IMR-90 (cell line): ENCODE measurements at places on chromosomes 13 and 19. TPM values are rescaled to one million over a fixed set of nuclear protein-coding genes. Genes with fewer than 3 reads are reported as not detected.

The AP1M2 gene
- total RNA-seq: not detected in 2 replicates

DNA sequence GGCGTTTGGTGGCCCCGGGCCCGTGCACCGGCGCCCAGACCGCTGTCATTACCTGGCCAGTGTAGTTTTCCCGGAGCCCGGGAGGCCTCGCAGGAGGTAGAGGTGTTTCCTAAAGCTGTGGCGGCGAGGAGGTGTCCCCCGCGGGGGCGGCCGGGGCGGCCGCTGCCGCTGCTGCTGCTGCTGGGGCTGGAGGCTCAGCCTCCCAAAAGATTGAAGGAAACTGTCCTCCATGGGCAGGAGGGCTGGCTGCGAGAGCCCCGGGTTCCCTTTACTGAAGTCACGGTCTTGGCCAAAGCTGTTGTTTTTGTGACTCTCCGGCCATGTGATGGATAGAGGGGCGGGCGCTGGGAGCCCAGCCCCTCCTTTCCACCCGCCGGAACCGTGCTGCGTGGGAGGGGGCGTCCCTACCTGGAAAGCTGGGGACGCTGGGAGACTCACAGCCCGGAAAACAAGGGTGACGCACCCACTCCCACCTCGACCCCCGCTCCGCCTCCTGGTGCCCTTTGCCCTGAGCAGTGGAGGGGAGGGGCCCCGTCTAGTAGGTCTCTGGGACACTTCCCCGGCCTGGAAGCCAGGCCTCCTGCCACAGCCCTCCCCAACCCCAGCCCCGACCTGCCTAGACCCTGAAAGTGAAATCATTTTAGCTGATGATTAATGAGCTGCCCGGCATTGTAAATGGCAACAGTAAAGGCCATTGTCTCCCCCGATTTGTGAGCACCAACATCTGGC is at the start of gene N4BP2L1:
TSS of gene N4BP2L1 (minus strand) at position 279 of the 729 bp plus-strand sequence. CDS start at position 231, 48 bp downstream.
- no peak for DNase-seq
- H3K4me1 ChIP-seq: peaks cover 7% of the 10 kb centered on the region; the same call in 1 of the 2 replicates
- no peaks in the 10 kb centered on the region for H3K27me3 ChIP-seq
- H3K36me3 ChIP-seq: peaks cover 3% of the 10 kb centered on the region; the same call in 1 of the 2 replicates

DNA sequence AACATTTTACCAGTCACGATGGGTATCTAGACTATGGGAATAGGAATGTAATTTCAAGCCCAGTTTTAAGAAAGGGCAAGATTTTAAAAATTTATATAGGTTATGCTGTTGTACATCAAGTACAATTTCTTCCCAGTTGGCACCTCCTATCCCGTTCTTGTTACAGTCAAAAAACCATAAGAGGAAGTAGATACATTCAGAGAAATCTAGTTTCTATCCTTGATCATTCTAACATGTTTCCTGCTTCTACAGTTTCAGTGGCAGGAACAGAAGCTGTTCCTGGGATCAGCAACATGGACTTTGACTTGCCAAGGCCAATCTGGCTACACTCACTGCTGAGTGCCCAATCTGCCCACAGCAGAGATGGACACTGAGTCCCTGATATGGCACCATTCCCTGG is 14.7 kb upstream of the FPR3 start:
- H3K27ac ChIP-seq: no peak overlapping the region
- H3K27me3 ChIP-seq: peaks cover 2% of the 10 kb centered on the region; the same call in 1 of the 2 replicates
- no peak for DNase-seq
- no peaks in the 10 kb centered on the region for H3K4me1 ChIP-seq
- H3K4me3 ChIP-seq: no peak overlapping the region
- H3K36me3 ChIP-seq: no peaks in the 10 kb centered on the region

DNA sequence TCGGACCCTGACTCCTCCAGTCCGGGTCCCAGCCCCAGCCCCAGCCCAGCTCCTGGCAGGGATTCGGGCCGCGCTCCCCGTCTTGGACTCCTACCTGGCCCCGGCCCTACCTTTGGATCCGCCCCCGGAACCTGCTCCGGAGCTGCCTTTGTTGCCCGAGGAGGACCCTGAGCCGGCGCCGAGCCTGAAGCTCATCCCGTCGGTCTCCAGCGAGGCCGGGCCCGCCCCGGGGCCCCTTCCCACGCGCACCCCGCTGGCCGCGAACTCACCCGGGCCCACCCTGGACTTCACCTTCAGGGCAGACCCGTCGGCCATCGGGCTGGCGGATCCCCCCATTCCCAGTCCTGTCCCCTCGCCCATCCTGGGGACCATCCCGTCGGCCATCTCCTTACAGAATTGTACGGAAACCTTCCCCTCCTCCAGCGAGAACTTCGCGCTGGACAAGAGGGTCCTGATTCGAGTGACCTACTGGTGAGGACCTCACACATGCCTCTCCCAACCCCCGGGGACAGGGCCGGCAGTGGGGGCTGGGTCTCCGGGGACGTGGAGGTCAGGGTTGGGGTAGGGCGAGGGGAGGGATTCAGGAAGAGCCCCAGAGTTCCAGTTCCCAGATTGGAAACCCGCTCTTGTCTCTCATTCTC is 732 bp downstream of the SELENOV start:
- peaks cover 6% of the 10 kb centered on the region; the same call in 1 of the 2 replicates for H3K4me1 ChIP-seq
- DNase-seq: no peak
- no peak overlapping the region for H3K4me3 ChIP-seq
- H3K36me3 ChIP-seq: no peaks in the 10 kb centered on the region

- H3K4me3 ChIP-seq: peak overlapping the region; percentile 30; the same call in 1 of the 2 replicates
- DNase-seq: peak; percentile 96
- H3K36me3 ChIP-seq: no peaks in the 10 kb centered on the region
- peaks cover 46% of the 10 kb centered on the region for H3K4me1 ChIP-seq
- H3K27ac ChIP-seq: peak overlapping the region; percentile 92
- no peaks in the 10 kb centered on the region for H3K27me3 ChIP-seq
These were observed 40.7 kb upstream of the MEDAG start for GRCh38 chr13:30865123-30866049.

DNA sequence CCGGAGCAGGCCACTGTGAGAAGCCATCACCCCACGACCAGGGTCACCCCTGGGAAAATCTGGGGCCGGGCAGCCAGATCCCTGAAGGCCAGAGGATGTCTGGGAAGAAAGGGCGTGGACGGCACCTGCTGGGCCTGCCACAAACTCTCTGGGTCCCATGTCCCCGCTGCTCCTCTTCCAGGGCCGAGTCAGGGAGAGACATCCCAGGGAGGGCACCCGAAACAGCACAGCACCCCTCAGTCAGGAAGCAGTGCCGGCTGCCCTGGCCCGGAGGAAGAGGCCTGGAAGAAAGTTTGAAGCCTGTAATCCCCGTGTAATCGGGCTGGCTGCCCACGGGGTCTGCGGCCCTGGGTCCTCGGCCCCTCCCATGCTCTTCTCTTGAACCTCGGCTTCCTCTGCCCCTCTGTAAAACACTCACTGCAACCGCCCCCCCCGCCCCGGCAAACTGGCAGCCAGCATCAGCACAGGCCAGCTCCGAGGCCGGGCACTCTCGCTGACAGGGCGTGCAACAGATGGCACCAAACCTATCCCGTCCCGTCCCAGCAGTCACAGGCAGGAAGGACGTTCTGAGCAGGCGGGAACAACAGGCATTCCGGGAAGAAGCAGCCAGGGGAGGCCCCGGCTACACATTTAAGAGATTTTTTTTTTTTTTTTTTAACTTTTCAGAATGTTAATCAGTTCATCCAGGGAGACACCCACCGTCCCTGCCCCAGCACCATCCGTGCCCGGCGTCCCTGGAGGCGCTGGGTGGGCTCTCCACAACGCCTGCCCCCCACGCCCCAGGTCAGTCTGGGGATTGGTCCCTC is 1.5 kb downstream of the SBNO2 start:
- H3K27ac ChIP-seq: peak overlapping the region; percentile 99
- H3K36me3 ChIP-seq: peaks cover 2% of the 10 kb centered on the region
- H3K4me3 ChIP-seq: peak overlapping the region; percentile 92
- peaks cover 42% of the 10 kb centered on the region for H3K4me1 ChIP-seq

GRCh38 chr13:77507931-77508776 is 27.4 kb upstream of the SCEL start:
- no peak overlapping the region for H3K27ac ChIP-seq
- no peaks in the 10 kb centered on the region for H3K4me1 ChIP-seq
- no peak overlapping the region for H3K4me3 ChIP-seq
- no peaks in the 10 kb centered on the region for H3K36me3 ChIP-seq

- no peaks in the 10 kb centered on the region for H3K36me3 ChIP-seq
- H3K4me3 ChIP-seq: no peak overlapping the region
- no peaks in the 10 kb centered on the region for H3K27me3 ChIP-seq
- H3K27ac ChIP-seq: no peak overlapping the region
- DNase-seq: no peak
These were observed 48.2 kb upstream of the KPNA3 start for GRCh38 chr13:49840675-49841074.

GRCh38 chr13:49023431-49023830 is 47.7 kb downstream of the FNDC3A start:
- DNase-seq: peak; percentile 92
- peaks cover 10% of the 10 kb centered on the region for H3K4me1 ChIP-seq
- H3K27ac ChIP-seq: no peak overlapping the region
- H3K4me3 ChIP-seq: no peak overlapping the region
- H3K36me3 ChIP-seq: peaks cover 4% of the 10 kb centered on the region
- H3K27me3 ChIP-seq: no peaks in the 10 kb centered on the region
